ENCODE measurements at places on chromosomes 2 and 18.

DNA sequence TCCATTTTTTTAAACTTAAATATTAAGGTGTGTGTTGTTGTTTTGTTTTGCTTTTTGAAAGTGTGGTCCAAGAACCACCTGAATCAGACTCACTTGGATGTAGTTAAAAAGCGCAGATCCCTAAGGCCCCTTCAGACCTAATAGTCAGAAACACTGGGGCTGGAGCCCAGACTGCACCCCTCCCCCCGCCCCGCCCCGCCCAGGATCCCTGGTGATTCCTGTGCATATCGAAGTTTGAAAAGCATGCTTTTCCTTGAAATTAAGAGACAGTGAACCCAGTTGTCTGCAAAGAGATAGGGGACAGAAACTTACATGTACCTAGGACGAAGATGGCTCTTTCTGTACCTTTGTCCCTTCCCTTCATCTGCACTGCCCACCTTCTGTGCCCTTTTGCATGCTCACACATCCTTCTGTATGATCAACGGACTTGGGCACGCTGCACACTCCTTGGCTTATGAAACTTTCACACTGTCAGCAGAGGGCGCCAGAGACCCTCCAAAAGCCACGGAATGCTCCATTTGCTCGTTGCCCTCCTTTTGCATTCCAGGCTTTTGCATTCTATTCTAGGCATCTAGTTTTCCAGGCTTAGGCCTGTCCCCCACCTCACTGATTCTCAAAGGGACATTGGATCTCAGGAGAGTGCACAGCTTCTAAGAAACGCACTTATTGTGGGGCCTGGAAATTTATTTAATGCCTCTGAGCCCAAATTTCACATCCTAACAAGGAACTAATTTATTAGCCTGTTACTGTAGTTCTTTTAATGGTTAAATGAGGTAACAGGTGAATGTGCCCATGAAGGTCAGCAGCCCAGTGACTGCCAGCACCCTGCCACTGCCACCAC, 32.8 kb upstream of the SLC14A1 start:
- ATAC-seq, result peak; percentile 62

DNA sequence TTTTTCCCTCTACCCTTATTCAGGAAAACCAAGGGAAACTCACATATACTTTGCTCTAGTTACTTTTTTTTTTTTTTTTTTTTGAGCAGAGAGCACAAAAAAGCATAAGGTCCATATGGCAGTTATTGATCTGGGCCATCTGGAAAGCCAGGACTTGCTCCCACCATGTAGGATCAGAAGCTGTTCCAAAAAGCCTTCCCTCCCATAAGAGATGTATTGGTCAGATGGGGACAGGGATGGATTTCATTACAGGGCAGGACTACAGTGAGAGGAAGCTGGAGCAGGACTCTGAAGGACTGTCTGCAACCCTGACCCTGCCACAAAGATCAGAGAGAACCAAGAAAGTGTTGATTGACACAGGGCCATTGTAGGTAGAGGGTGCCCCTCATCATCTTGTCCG, 57.3 kb downstream of the NRP2 start:
- ATAC-seq, result no peak

- peak; percentile 81 for ATAC-seq
These were observed 6.8 kb upstream of the PXDN start for GRCh38 chr2:1750933-1751766.

GRCh38 chr18:3207565-3207964, 12.2 kb downstream of the MYOM1 start:
- no peak for ATAC-seq

GRCh38 chr2:29423061-29423666, 307.9 kb downstream of the CLIP4 start:
- no peak for ATAC-seq

DNA sequence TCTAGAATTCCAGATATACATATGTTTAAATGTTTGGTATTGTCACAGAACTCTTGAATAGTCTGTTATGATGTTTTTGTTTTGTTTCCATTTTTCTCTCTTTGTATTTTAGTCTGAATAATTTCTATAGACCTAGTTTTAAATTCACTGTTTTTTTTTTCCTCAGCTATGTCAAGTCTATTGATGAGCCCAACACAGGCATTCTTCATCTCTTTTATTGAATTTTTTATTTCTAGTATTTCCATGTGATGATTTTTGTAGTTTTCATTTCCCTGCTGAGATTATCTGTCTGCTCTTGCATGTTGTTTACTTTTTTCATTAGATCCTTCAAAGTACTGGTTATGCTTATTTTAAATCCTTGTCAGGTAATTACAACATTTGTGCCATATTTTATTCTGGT, 254.7 kb downstream of the C1D start:
- ATAC-seq, result no peak

DNA sequence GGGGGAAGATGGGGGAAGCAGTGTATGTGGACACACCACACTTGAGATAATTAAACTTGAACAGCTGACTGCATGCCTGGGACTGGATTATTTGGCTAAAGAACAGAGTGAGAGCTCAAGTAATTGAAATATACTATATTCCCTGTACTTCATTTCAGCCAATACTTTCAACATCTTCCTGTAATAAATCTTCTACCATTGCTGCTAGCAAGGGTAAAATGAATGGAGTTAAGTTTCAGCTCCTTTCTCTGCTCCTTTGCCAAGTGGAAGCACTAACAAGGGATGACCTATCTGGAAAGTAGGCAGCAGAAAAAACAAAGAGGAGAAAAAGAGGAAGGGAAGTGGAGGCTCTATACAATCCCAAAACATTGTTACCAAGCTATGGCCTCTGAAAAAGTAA, 50.9 kb downstream of the MMADHC start:
- no peak for ATAC-seq

GRCh38 chr2:196099916-196100315, 31.3 kb upstream of the DNAH7 start:
- ATAC-seq, result no peak

- ATAC-seq, result no peak
These were observed 1.6 kb upstream of the NFE2L2 start for GRCh38 chr2:177265824-177266817.

GRCh38 chr2:136139631-136140030, 21.7 kb upstream of the CXCR4 start:
- no peak for ATAC-seq

DNA sequence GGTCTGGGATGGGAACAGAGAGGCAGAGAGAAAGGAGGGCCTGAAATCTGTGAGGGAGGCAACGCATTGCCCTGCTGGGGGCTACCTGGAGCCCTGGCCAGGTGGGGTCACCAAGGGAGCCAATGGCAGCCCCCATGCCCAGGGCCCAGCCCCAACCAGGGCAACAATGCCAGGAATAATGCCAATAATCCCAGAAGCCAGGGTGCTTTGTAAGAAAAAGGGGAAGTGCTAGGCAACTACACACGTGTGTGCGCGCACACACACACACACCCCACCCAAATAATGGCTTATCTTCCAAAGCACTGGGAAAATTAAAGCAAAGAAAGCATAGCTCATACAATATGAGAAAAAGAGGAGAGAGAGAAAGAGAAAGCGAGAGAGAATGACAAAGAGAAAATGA, 7.0 kb upstream of the CLEC4F start:
- no peak for ATAC-seq

DNA sequence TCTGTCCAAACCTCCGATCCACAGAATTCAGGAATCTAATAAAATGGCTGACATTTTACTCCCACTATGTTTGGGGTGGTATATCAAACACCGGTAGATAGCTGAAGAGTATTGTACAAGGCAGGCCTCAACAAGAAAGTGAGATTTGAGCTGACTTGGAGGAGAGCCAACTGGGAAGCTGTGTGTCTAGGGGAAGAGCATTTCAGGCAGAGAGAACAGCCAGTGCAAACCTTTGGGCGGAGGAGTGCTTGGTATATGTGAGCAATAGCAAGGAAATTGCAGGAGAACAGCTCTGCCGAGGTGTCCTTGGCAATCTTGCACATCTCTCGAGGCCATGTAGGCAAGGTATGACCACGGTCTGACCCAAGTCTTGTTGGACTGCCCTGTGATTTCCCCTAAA, 1.8 kb upstream of the MERTK start:
- ATAC-seq, result no peak

- no peak for ATAC-seq
These were observed 75.4 kb downstream of the NCK2 start for GRCh38 chr2:105820151-105820550.

DNA sequence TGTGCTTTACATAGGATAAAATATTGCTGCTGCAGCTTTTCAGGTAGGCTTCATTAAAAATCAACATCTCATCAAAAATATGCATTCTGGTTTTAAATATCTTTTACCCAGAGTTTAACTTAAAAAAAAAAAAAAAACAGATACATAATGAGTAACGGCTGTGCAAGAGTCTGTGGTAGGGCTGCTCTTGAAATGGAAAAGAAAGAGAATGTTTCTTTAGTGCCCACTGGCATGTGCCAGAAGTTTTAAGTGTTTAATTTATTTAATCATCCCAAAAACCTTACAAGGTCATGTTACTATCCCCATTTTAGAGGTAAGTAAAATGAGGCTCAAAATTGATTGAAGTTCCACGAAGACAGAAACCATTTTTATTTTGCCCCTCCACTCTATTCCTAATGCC, 92.1 kb downstream of the SLC8A1 start:
- no peak for ATAC-seq

- ATAC-seq, result no peak
These were observed 29.2 kb downstream of the SLC66A2 start for GRCh38 chr18:79921984-79922965.

DNA sequence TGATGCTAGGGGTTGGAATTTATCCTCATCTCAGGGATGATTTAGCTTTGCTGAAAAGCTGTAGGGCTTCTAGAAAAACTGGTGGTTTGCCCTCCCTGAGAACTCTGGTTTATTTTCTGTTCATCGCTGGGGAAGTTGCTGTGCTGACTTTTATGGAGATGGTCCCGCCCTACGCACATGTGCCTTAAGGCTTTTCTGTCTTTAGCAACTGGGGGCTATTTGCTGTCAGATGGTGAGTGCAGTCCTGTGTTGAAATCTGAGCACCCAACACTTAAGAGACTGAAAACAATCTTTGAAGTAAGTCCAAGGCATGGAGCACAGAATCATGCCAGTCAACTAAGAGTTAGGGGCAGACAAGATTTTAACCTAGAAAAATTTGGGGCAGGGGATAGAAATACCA, 2148.4 kb upstream of the CELF4 start:
- ATAC-seq, result no peak

DNA sequence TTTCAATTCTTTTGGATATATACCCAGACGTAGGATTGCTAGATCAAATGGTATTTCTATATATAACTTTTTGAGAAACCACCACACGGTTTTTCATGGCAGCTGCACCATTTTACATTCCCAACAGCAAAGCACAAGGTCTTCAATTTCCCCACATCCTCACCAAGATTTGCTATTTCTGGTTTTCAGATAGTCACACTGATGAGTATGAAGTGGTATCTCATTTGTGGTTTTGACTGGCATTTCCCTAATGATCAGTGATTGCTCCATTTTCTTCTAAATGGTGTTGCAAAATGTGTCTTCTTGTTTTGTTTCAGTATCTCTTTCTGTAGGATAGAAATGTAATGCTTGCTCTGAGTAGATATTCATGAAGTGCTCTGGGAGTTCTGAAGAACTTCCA, 52.0 kb downstream of the ANKRD44 start:
- no peak for ATAC-seq

GRCh38 chr2:30584116-30584515, 137.1 kb downstream of the LCLAT1 start:
- no peak for ATAC-seq

- ATAC-seq, result no peak
These were observed 72.5 kb downstream of the MRPS9 start for GRCh38 chr2:105110295-105110829.

DNA sequence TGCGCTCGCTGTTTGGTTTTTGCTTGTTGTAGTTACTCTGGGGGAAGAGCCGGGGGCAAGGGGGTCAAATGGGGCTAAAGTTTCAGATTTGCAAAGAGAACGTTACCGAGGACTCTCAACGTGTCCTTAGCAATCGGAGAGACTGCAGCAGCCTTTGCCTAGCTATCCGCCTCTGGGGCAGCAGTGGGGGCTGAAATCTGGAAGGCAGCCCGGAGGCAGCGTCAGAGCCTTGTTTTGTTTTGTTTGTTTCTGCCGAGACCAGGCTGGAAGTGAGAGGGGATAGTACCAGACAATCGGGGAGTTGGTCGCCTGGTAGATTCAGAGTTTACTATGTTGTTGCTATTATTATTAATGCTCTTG, 1.2 kb downstream of the CDH20 start:
- peak; percentile 7 for ATAC-seq

- ATAC-seq, result no peak
These were observed 140.3 kb downstream of the NDUFA10 start for GRCh38 chr2:239884875-239885274.

DNA sequence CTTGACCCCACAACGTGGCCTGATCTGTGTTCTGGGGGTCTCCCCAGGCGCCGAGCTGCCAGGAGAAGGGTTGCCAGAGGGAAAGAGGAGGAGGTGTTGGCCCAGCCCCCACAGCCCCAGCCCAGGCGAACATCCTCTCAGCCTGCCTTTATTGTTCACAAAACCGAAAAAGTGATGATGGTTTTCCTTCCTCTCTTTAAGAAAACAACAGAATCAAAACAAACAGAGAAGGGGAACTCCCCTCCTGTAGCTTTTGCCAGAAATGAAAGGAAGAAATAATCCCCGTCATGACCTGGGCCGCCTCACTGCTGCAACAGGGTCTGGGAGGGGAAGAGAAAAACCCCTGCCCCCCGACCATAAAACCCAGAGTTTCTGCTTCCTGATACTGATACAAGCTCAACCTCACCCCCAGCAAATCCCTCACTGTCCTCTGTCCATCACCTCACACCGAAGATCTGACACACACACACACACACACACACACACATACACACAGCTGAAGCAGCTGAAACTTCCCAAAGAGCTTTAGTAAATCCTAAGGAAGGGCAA, 52.0 kb downstream of the ZFP36L2 start:
- no peak for ATAC-seq

DNA sequence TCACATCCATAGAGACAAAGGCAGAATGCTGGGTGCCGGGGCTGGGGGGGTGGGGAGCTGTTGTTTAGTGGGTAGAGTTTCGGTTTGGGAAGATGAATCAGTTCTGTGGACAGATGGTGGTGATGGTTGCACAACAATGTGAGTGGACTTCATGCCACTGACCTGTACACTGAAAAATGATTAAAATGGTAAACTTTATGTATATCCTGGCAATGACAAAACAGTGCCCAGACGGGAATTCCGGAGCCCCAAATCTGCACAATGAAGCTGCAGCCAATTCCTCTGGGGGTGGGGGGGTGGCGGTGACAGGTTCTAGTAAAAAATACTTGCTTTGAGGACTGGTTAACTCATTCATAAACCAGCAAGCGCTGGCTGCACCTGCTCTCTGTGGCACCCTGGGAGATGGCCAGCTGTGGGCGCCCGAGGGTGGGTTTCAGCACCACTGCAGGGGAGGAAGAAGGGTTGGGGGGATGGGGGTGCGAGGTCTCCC, 81.8 kb upstream of the HPCAL1 start:
- ATAC-seq, result no peak

- no peak for ATAC-seq
These were observed 93.7 kb downstream of the RBMS1 start for GRCh38 chr2:160399880-160400279.
